Testis (tissue), 5 donors: ENCODE measurements at places on chromosomes 7 and 10.
A peak's percentile ranks its signal among the peaks of the same experiment; 100 is the strongest.

GRCh38 chr10:59562126-59562525 is 147.5 kb downstream of the SLC16A9 start:
- no peak for DNase-seq

- peak; percentile 62 for DNase-seq
Measured at GRCh38 chr10:78134773-78135306, 101.2 kb downstream of the RPS24 start.

DNA sequence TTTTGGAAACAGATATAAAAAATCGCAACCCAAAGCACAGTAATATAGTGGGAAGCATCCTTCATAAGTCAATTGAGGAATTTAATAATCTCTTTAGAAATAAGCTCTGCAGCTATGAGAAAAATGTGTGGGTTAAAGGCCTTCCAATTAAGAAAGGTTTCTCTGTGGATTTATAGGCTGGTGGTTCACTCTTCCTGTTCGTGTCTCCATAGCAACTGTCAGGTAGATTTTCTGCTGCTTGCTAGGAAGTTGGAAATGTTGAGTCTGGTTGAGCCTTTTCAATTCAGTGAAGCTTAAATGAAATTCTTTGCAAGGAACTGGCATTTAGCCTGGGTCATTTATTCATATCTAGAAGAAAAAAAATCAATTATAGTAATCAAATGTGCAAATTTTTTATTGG is 652.8 kb upstream of the CELF2 start:
- DNase-seq: no peak

GRCh38 chr7:27096768-27097514 is 1.1 kb upstream of the HOXA1 start:
- DNase-seq: no peak

GRCh38 chr10:102280397-102281101 is 35.2 kb downstream of the GBF1 start:
- DNase-seq: no peak

DNA sequence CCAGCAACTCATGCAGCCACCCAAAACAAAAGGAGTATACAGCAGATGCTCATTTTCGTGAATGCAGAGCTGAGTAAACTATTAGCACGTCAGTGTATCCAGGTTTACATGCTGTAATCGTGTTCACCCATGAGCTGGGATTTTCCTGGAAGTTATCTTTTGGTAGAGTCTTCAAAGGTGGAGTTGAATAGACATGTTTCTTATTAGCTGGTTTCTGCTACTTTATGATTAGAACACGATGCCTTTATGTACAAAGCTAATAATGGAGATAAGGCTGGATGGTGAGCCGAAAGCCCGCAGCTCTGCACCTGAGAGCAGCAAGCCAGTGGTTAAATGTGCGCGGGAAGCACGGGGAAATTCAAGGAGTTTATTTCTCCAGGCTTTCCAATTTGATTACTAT is 123.8 kb downstream of the ADARB2 start:
- DNase-seq: no peak

GRCh38 chr7:145718129-145718528 is 398.5 kb upstream of the CNTNAP2 start:
- DNase-seq: no peak

- no peak for DNase-seq
Measured at GRCh38 chr7:138785587-138786437, 12.0 kb upstream of the TMEM213 start.

- no peak for DNase-seq
Measured at GRCh38 chr10:129194181-129194870, 272.7 kb upstream of the MGMT start.

GRCh38 chr7:51477323-51477722 is 160.7 kb upstream of the COBL start:
- no peak for DNase-seq

- no peak for DNase-seq
Measured at GRCh38 chr7:105822806-105823205, 53.6 kb downstream of the ATXN7L1 start.

DNA sequence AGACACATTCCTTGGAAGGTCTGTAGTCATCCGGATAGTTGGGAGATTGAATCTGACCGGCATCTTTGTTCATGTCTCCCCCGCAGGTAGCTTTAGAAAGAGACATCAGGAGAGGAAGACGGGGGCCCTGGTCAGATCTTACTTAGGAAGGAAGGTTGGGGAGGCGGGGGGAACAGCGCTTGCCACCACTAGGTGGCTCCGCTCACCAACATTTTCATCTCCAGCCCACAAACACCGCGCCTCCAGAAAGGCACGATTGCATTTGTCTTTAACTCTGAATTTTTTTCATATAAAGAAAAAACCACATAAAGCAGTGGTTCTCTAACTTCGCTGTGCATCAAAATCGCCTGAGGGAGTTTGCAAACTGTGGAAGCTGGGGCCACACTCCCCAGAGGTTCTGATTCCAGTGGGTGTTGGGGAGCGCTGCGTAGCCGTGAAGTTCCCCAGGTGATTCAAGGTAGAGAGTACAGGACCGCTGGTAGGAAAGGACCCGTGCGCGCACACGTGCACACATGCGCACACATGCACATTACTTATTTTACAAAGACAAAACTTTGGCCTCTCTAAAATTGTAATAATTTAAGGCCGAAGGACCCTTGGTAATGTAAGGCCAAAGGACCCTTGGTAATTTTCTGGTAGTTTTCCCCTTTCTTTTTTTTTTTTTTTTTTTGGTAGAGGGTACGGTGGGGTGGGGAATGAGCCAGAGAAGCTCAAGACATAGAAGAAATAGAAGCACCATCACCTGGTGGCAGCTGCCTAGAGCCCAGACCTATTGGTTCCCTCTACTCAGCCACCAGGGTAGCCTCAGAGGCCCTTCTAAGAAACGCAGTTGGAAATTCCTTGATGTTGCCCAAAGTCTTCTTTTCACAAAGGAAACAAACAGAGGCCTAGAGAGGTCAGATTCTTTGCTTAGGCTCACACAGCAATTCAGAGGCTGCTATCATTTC is 37.4 kb upstream of the OPALIN start:
- DNase-seq: peak; percentile 81

GRCh38 chr10:75528392-75528791 is 97.0 kb downstream of the LRMDA start:
- DNase-seq: no peak

DNA sequence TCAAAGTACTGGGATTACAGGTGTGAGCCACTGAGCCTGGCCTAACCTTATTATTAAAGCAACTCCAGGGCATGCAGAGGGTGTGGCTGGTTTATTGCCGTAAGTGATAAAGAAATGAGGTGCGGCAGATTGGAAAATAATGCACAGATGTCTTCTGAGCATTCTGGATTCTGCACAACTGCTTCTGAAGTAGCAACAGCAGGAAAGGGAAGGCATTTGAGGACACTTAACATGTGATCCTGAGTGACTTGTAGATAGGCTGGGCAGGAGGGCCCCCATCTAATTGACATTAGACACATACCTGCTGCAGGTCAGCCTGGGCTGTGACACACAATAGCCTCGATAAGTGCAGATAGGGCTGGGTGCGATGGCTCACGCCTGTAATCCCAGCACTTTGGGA is 5.6 kb downstream of the RHBDD2 start:
- DNase-seq: no peak

DNA sequence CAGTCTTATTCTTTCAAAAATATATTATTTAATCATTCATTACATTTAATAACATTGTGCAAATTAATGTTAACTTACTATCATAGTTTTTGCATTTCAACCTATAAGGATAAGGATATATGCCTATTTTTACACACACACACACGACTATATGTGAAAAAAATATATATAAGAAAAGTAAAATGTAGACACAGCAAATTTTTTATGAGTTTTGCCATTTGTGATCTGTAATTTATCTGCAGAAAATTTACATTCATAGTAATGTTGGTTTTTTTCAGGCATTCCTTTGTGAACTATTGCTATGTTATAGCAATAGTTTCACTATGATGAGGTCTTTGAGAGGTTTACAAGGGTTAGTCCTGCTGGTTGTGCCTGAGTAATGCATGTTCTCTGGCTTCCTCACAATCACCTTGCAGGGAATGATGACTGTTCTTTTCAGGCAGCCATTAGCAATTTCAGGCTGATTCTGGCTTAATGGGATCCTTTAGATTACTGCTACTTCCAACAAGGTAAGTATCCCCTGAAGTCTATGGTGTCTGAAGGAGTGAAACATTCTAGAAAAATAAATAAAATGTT is 183.7 kb upstream of the CDK1 start:
- DNase-seq: no peak

GRCh38 chr7:66696774-66697191 is 43.8 kb upstream of the RABGEF1 start:
- no peak for DNase-seq

GRCh38 chr7:151461942-151462230 is 21.9 kb upstream of the CRYGN start:
- DNase-seq: no peak

DNA sequence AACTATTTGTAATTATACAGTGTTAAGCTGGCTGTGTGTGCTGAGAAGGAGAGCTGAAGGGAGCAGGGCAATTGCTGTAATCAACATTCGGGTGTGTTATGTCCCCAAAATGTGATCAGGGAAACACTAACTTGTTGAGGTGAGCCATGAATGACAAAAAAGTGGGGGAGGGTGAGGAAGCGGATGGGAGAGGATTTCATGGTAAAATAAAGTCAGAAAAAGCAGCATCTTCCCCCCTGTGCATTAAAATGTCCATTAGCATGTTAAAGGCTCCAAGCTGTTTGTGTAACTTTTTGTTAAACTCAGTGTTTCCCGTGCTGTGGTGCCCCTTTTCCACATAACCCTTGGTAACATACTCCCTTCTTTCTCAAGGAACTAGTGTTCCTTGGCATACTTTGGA is 84.9 kb downstream of the ARID5B start:
- DNase-seq: no peak

- no peak for DNase-seq
Measured at GRCh38 chr10:99849057-99849456, 66.6 kb downstream of the ABCC2 start.

- DNase-seq: no peak
Measured at GRCh38 chr7:122691569-122692235, 7.2 kb downstream of the RNF133 start.

DNA sequence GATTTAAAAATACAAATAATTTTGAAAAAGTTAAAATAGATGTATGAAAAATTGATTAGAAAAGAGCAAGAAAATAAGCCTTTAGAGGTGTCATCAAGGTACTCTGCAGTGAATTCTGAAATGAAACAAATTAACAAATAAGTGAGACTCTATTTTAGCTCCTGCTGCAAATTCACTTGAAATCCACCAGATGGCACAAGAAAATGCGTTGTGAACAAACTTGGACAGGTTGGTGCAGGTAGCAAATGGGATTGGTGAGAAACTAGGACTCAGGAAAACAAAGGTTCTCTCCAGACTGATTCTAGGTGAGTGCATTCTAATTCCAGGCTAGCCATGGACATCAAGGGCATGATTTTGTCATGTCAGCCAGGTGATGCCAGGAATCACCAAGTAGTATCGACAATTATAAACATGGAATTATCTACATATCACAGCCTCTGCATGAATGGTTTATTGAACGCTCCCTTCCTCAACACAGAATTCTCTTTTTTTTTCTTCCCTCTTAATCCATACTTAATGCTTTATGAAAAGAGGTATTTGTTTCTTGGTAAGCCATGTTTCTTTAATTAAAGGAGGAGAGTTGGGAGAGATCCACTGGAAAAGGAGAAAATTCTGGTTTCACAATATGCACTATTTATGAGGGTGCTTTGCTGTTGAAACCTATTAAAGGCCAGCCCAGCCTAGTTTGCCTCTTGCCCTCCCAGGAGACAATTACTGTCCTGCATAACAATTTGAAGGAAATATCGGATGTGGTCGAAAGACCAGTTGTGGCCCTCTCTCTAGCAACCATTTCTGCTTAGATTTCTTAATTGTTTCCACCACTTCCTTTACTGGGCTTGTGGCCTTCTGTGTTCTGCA is 118.1 kb downstream of the ZNF365 start:
- no peak for DNase-seq

DNA sequence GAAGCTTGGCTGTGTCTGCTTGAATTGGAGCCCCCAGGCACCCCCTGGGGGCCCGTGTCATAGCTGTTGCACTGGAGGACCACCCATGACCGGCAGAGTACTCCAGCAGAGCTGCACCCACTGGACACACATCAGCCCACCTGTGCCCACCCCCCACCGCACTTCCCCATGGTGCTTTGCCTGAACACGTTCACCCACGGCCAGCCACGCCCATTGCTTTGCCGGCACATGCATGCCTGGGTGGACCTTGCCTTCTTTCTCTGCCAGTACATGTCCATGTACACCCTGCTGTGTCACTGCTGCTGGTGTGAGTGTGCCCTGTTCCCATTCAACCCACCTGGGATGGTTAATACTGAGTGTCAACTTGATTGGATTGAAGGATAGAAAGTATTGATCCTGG is 88.7 kb downstream of the SAMD9 start:
- no peak for DNase-seq
